ENCODE measurements at places on chromosomes 7 and 10.

DNA sequence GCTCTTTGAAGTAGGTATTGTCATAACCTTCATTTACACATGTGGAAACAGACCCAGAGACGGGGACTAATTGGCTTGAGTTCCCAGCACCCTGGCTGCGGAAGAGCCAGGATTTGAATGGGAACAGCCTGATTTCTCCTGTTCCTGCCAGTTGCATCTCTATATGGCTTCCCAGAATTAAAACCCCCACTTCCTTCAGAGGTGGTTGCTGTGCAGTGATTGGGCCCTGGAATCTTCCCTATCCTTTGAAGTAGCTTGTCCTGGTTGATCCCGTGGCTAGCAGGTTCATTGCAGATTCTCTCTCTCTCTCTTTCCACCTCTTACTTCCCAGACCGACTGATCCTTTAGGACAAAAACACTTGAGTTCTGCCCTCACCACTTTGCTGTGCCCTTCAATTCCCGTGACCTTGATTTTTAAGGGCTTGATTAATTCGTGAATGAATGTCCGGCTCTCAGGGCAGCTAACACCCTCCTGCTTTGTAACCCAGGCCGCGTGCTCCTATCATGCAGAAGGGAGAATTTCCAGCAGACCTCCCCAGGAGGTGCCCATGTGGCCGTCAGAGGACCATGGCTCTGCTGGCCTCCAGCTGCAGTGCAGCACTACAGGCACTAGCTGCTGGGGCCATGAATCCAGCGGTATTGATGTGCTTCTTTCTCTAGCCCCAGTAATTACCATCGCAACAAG is 120.6 kb upstream of the AGK start:
- no peak for DNase-seq

DNA sequence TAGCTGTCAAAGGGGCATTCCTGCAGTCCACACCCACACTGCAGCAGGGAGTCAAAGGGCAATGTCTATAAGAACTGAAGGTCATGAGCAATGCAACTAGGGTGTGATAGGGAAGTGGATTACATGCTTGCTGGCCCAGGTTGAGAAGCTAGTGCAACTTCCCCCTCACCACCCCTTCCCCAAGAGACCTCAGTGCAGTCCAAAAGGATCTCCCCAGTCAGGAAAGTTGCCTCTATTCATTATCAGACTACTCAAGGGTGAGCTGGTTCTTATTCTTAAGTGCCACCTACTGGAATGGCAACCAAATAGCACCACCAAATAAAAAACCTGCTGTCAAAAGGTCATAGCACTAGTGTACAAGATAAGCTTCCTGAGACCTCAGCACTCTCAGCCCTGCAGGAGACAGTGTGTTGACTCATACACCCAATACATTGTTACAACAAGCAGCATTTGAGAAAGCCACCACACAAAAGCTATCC is 28.2 kb downstream of the MTERF1 start:
- DNase-seq = no peak

DNA sequence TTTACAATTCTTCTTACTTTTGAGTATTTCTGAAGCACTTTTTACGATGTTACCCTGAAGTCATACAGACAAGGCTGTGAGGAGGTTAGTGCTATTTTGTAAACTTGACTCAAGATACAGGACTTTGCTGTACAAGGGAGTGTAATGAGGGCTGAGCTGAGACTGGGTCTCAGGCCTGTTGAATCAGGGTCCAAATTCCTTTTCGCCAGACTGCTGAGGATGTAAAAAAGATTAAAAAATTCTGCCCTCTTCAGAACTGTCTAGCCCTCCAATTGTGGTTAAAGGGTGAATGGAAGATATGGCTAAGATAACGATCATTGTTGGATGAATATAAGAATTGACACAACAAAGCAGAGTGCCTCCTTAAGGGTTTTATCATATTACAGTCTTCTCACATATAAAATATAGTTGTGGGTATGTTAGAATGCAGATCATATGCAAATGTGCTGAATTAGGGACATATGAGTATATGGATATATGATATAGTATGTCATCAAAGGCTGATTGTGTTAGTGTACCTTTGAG is 165.4 kb downstream of the SUGCT start:
- DNase-seq = no peak

- no peak for DNase-seq
Measured at GRCh38 chr10:103855852-103856796, 748 bp upstream of the SH3PXD2A start.

DNA sequence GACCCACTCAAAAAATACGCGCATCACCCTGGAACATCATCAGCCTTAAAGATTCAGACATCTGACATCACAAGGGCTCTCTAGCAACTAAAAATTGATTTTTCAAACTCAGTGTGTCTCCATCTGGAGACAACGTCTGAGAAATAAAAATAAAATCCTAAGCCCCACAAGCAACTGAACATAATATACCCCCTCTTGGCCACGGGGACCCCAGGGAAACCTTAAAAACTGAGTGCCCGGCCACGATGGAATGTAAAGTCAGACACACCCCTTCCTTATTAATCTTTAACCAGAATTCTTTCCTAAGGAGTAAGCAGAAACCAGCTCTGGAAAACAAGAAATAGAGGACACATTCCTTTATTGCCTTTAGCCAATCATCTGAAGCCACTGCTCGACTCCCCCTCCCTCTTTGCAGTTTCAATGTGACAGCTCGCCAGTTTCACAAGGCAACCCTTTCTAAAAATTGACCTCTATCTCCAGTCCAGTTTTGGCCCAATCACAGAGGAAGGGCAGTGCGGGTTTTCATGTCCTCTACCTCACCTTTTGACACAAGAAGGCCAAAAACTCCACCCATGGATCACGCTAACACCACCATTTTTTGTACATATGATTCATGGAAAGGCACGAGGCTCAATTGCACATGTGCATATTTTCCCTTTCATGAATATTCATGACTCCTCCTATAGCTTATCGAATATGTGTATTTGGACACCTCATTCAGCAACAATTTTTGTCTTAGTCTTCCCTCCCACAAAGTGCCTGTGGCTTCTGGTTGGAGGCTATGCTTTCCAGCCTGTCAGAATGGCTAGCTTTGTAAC is 24.2 kb downstream of the IFIT3 start:
- DNase-seq = no peak

GRCh38 chr7:3027005-3027845 is 16.4 kb downstream of the CARD11 start:
- no peak for DNase-seq

DNA sequence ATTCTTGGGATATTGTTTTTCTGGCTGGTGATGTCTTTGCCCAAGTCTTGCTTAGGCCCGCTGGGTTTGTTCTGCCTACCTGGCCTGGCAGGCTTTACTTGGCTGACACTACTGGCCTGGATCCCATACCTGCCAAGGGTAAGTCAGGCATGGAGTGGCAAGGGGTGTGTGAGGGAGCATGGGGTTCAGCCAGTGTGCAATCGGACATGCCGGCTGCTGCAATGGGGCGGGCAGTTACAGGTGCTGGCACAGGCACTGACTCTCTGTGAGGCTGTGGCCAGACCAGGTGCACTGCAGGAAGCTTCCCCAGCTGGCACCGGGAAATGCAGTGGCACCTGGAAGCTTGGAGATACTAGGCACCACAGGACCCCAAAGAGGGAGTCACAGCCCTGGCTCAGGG is 168.4 kb downstream of the PON1 start:
- DNase-seq = no peak

GRCh38 chr10:94320285-94320914 is 42.3 kb downstream of the NOC3L start:
- DNase-seq = no peak

- no peak for DNase-seq
Measured at GRCh38 chr7:36875794-36876193, 151.5 kb upstream of the AOAH start.

- DNase-seq = no peak
Measured at GRCh38 chr10:24269476-24269875, 60.5 kb downstream of the KIAA1217 start.

- no peak for DNase-seq
Measured at GRCh38 chr10:49071160-49071761, 44.1 kb downstream of the VSTM4 start.

GRCh38 chr7:1839701-1840100 is 169.6 kb downstream of the ELFN1 start:
- no peak for DNase-seq

DNA sequence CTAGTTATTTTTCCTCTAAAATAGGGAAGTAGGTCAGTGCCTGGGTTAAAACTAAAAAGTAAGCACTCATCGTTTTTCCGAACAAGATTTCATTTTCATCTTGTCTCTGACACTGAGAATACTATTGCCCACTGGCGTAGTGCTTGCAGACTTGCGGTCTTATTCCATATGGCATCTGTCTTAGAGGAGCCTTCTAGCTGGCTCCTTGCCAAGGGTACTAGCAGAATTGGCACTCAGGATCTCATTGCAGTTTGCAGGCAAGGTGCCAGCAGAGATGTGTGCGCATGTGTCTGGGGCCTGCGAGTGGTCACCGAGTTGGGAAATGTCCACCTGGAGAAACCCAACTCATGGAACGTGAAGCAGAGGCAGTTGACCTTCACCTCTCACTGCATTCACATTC is 143.4 kb downstream of the CELF2 start:
- no peak for DNase-seq

DNA sequence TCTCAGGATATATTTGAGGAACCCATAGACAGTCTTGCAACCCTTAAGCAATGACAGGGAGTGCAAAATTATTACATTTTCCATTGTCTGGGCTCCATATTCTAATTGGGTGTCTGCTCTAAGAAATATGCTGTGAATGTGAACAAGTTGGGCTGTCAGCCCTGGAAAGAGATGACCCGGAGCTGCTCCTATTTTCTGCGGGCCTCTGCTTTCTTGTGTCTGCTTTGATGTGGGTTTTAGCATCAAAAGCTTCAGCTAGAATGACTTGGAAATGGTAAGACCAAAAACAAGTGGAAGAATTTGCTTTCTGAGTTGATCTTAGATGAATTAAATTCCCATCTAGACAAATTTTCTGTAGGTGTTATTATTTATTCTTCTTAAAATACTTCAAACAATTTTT is 343.6 kb upstream of the IGFBP3 start:
- DNase-seq = no peak
